GM23338 (cell line): ENCODE measurements at places on chromosomes 7 and 10.

GRCh38 chr10:104267721-104268404 is 1.1 kb upstream of the GSTO2 start:
- peak overlapping the region; percentile 86 for H3K4me3 ChIP-seq
- H3K4me1 ChIP-seq, result peaks cover 5% of the 10 kb centered on the region; the same call in 1 of the 2 replicates
- peak overlapping the region; percentile 87 for H3K27ac ChIP-seq
- DNase-seq, result no peak
- no peaks in the 10 kb centered on the region for H3K27me3 ChIP-seq

GRCh38 chr7:45711161-45711490 is 137.0 kb downstream of the ADCY1 start:
- no peak for DNase-seq
- no peaks in the 10 kb centered on the region for H3K27me3 ChIP-seq
- H3K4me3 ChIP-seq, result no peak overlapping the region
- no peaks in the 10 kb centered on the region for H3K4me1 ChIP-seq
- no peaks in the 10 kb centered on the region for H3K36me3 ChIP-seq
- no peak overlapping the region for H3K27ac ChIP-seq

GRCh38 chr10:60048091-60048501 is 141.7 kb upstream of the CCDC6 start:
- DNase-seq, result peak; percentile 92
- H3K4me3 ChIP-seq, result no peak overlapping the region
- no peak overlapping the region for H3K27ac ChIP-seq

DNA sequence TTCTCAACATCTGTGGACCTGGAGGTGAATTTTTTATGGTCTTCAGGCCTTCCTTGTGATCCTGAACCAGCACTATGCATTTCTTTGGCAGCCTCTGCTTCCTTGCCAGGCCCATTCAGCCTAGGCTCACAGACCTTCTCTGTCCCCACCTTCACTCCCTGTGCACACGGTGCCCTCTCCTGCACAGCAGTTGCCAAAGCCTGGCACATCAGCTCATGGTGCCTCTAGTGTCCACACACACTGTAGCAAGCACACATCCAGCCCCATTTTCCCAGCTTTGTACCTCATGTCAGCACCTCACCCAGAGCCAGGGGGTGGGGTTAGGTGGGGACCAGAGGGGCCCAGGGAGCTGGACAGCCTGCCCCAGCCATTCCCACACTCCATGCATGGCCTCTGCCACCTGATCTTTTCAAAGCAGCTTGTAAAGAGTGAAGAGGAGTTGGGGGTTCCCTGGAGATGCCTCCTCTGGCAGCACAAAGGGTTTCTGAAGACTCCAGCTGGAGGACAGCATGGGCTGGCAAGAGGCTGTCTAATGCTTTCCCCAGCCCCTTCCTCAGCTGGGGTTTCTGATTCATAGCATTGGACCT is 57.9 kb upstream of the TMEM72 start:
- no peaks in the 10 kb centered on the region for H3K36me3 ChIP-seq
- no peak for DNase-seq
- no peak overlapping the region for H3K27ac ChIP-seq
- peaks cover 5% of the 10 kb centered on the region for H3K4me1 ChIP-seq
- no peak overlapping the region for H3K4me3 ChIP-seq

DNA sequence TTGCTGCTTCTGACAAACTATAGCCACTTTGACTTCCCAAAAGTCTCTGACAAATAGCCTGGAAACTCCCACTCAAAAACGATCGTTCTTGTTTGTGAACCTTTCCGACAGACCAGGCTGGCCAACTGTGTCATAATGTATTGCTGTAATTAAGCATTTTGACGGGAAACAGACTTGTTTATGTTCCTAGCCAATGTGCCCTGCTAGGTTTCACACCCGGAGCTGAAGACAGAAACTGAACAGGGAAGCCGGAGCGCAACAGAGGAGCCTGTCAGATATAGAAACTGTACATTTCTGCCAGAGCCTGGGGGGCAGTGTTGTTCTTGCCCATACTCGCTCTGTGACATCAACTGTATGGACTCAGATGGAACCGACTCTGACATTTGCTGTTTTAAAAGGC is 55.3 kb upstream of the C7orf33 start:
- H3K27ac ChIP-seq, result no peak overlapping the region
- no peak for DNase-seq
- H3K4me3 ChIP-seq, result no peak overlapping the region
- no peaks in the 10 kb centered on the region for H3K27me3 ChIP-seq
- no peaks in the 10 kb centered on the region for H3K36me3 ChIP-seq
- H3K4me1 ChIP-seq, result no peaks in the 10 kb centered on the region

- 0 out of 2 replicates have a peak, but pooled peaks cover 3% of the 10 kb centered on the region for H3K36me3 ChIP-seq
- H3K27me3 ChIP-seq, result no peaks in the 10 kb centered on the region
- no peaks in the 10 kb centered on the region for H3K4me1 ChIP-seq
- DNase-seq, result no peak
- H3K27ac ChIP-seq, result no peak overlapping the region
These were observed 17.1 kb downstream of the DUSP5 start for GRCh38 chr10:110514848-110515247.

DNA sequence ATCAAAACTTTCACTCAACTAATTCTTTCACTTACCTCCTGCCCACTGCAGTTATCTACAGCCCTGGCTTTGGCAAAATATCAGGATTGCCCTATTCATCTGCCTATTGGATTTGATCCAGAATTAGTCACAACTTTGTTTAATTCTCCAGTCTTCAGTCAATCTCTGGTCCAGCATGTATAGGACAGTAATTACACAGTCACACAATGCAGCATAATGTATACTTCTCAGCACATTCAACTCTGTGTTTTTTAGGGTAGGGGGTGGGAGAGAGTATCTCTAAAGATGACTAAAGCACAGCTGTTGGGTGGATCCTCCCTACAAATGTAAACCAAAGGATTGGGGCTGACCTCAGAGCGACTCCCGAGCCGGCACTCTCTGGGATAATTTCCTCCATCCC is 17.7 kb upstream of the NRP1 start:
- no peaks in the 10 kb centered on the region for H3K4me1 ChIP-seq
- H3K27me3 ChIP-seq, result no peaks in the 10 kb centered on the region
- no peak overlapping the region for H3K4me3 ChIP-seq
- no peak overlapping the region for H3K27ac ChIP-seq
- no peaks in the 10 kb centered on the region for H3K36me3 ChIP-seq
- no peak for DNase-seq

DNA sequence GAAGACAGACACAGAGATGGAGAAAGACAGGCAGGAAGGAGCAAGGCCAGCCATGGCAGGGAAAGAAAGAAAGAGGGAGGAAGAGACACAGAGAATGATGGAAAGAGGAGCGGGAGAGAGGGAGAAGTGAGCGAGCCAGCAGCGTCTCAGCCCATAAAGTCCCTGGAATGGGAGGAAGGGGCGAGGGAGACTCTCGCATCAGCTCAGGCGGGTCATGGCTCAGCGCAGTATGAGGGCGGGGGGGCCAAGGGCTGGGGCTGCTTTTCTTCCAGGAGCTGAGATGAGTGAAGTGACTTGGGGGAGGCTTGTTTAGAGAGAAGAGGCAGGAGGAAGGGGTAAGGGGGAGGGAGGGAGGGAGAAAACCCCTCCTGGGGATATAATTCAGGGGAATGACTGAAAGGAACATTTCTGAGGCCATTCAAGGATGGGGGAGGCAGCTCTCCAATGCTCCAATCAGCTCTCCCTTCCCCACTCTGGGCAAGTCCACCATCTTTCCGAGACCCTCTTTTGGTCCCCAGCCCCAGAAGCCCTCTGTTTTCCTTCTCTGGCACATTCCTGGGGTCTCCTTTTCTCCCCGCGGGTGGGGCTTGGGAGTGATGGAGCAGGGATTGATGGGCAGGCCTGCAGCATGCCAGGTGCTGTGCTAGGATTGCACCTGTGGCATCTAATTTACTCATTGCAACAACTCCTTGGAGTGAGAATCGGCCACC is 87.9 kb downstream of the HIF1AN start:
- peaks cover 21% of the 10 kb centered on the region for H3K27me3 ChIP-seq
- no peaks in the 10 kb centered on the region for H3K36me3 ChIP-seq
- H3K4me1 ChIP-seq, result peaks cover 17% of the 10 kb centered on the region
- no peak overlapping the region for H3K27ac ChIP-seq

GRCh38 chr10:43707770-43708169 is 59.1 kb upstream of the ZNF32 start:
- no peaks in the 10 kb centered on the region for H3K27me3 ChIP-seq
- H3K27ac ChIP-seq, result no peak overlapping the region
- H3K4me3 ChIP-seq, result no peak overlapping the region
- DNase-seq, result no peak
- no peaks in the 10 kb centered on the region for H3K36me3 ChIP-seq

DNA sequence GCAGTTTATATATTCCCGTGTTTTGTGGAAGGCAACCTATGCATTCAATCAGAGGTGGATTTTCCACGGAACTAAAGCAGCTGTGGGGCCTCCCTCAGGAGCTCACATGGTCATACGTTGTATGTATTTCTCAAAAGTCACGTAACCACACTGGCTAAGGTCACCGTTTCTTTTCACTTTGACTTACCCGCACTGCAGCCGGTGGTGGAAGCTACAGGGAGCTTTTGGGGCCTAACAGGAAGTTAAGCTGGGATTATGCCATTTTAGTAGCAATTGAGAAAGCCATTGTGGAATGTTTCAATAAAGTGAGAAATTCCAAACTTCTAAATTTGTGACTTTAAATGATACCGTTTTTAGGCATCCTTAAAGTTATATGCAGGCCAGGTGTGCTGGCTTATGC is 111.2 kb upstream of the KLF6 start:
- no peak for DNase-seq
- no peaks in the 10 kb centered on the region for H3K4me1 ChIP-seq
- H3K36me3 ChIP-seq, result no peaks in the 10 kb centered on the region
- no peak overlapping the region for H3K27ac ChIP-seq
- H3K27me3 ChIP-seq, result no peaks in the 10 kb centered on the region
- H3K4me3 ChIP-seq, result no peak overlapping the region

GRCh38 chr7:44261240-44261639 is 60.5 kb downstream of the YKT6 start:
- no peak overlapping the region for H3K4me3 ChIP-seq
- DNase-seq, result no peak
- H3K27me3 ChIP-seq, result no peaks in the 10 kb centered on the region
- H3K27ac ChIP-seq, result no peak overlapping the region
- H3K4me1 ChIP-seq, result no peaks in the 10 kb centered on the region
